ENCODE measurements at places on chromosomes 7 and 10. TPM values are rescaled to one million over a fixed set of nuclear protein-coding genes. Genes with fewer than 3 reads are reported as not detected.

The TMEM176A gene
- total RNA-seq, result 0.35 TPM

The NUTM2B gene
- total RNA-seq, result not detected

The ATRNL1 gene
- total RNA-seq, result 5.0 TPM

The HOXA5 gene
- 34.2 TPM for total RNA-seq

The FAM25G gene
- not detected for total RNA-seq

The AKR1C8 gene
- total RNA-seq, result 0.05 TPM

The TRRAP gene
- 54.0 TPM for total RNA-seq

The URGCP gene
- total RNA-seq, result 40.6 TPM

The PNLIPRP3 gene
- total RNA-seq, result not detected

The IL2RA gene
- not detected for total RNA-seq

The ACTR3C gene
- total RNA-seq, result 81.8 TPM
